ENCODE measurements at places on chromosomes 12 and 14.

DNA sequence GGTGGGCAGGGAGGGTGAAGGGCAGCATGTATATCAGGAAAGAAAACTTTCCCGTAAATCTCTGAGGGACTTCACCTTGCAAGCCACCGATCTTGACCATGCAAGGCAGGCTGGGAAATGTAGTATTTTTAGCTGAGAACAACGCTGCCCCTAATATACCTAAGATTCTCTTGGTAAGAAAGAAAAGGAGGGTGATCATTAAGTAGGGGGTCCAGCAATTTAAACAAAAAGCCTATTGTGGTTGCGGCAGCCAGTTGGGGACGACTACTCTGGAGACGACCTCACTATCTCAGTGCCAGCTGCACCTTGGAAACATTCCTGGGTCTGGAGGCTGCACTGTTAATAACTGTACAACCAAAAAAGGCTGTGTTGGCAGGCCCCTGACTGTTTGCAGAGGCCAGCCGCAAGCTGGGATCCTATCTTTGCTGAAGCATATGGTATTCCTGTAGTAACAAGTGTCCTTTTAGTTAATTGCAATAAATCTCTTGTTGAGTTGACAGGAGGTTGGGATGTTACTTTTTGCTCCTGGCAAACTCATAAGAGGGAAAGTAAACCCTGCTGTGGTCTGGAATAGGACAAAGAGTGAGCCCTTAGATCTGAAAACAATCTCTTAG is 6.4 kb downstream of the APOLD1 start:
- DNase-seq = no peak

DNA sequence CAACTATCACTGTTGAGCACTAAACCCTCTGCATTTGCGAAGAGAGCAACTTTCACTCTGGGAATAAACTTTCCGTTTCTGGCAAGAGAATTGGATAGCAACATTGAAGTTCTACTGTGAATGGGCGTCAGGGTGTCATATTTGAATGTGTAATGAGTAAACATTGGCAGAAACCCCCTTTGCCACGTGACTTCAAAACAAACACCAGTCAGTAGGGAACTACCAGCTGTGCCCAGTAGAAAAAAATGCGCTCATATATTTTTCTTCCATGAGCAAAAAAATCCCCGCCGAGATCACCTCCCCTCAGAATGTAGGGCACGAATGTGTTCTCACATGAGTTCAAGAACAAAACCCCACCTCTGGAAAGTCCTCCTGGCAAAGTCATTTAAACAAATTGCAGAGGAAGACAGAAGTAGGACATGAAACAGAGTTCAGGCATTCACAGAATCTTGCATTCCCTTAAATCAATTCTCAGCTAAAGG is 80.6 kb downstream of the BTG1 start:
- no peak for DNase-seq

GRCh38 chr12:58425481-58426392 is 484.4 kb downstream of the ATP23 start:
- DNase-seq = no peak

DNA sequence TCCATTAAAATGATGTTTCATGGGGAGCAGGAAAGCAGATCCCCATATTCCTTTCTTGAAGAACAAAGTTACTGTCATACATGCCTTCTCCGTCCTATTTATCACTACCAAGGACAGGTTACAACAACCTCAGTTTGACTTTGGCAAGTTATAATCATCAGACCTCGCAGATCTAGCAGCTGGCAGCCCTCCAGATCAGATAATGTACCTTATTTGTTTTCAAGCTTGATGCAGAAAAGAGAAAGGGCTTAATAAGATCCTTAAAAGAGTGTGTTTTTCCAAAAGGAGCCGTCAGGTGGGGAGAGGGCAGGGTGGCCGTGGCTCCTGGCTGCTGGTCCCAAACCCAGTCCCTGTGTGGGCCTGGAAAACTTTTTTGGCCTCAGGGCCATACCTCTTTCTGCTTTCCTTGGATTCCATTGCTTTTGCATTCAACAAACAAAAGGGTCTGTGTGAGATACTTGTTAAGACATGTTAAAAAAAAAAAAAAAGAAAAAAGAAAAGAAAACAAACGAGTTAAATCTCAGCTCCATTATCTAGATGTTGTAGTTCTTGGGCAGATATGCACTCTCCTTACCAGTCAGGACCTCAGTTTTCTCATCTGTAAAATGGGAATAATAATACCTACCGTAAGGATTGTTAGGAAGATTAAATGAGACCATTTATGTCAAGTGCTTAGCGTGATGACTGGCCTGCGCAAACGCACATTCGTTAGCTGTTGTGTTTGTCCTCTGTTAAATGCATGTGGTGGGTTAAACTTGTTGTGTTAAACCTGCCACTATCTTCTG is 64.6 kb downstream of the B4GALNT3 start:
- no peak for DNase-seq

DNA sequence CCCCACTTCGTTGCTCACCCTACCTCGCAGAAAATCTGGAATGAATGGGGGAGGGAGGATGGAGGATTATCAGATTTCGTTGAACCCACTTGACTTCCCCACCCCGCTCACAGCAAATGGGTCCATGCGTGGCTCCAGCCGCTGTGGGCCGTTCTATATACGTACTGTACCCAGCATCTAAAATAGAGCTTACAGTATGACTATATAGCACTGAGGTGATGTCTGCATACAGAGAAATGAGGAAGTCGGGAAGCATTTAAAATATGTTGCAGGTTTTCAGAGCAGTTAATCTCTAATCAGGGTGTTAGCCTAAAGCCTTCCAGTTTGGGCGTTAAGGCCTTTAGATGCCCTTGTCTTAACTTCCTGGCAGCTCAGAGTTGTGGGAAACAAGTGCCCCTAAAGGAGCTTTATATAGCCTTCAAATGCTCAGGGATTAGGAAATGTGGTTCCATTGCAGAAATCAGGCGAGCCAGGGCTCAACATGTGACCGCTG is 1.4 kb downstream of the BICDL1 start:
- DNase-seq = no peak

DNA sequence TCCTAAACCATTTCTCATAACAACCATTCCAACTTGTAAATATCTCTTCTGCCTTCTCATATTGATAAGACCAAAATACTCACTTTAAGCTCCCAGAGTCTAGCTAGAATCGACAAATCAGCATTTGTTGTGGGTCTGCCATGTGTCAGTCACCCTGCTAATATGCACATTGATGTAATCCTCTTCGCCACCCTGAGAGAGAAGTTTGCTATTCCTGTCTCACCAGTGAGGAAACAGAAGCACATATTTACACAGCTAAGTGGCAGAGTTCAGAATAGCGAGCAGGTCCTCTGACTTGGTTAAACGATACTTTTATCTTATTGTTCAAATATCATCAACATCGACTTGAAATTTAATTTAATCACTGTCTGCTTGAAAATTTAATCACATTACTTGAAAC is 142.1 kb downstream of the ANO4 start:
- DNase-seq = no peak
